ENCODE measurements at places on chromosomes 4 and X.

- no peak for DNase-seq
These were observed 133.0 kb downstream of the RAPGEF2 start for GRCh38 chr4:159235779-159236368.

DNA sequence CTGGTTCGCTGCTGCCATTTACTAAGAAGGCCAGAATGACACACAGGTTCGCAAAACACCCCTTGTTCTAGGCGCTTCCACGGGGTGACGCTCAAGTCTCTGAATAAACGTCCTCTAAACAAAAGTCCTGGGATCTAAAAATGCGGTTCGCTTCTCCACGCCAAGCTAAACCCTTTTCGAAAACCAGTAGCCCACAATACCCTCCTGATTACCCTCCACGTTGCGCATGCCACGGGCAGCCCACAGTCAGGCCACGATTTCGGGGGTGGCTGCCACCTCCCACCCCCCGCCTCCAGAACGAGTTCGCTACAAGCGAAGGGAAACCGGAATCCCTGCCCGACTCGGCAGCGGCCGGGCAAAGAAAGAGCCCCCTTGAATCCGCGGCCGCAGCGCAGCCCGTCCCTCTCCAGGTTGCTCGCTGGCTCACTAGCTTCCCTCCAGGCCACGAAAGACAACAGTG, 423 bp downstream of the RPL39 start:
- peak; percentile 25 for DNase-seq

GRCh38 chr4:37767546-37767945, 58.9 kb upstream of the PGM2 start:
- DNase-seq = peak; percentile 49

- peak; percentile 1 for DNase-seq
These were observed 20.8 kb downstream of the RLIM start for GRCh38 chrX:74593593-74593992.

GRCh38 chr4:1945124-1945895, 63.5 kb downstream of the NELFA start:
- no peak for DNase-seq

GRCh38 chr4:98674404-98675173, 16.2 kb upstream of the TSPAN5 start:
- DNase-seq = no peak

DNA sequence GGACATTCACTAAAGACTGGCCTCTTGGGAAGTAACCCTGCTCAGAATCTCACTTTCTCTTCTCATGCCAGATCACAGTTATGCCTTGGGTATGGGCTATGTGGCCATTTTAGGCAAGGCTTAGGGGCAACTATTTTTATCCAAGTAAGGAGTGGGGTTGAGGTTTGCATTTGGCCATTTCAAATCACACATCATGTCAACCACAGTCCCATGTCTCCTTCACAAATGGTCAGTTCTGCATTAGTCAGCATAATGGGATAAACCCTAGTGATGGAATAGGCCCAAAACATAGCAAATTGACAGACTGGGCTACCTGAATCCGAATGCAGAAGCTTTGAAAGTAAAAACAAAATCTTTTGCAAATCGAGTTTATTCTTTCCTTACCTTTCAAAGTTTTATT, 827 bp upstream of the RTL3 start:
- no peak for DNase-seq

GRCh38 chr4:23930750-23931488, 41.1 kb upstream of the PPARGC1A start:
- no peak for DNase-seq

DNA sequence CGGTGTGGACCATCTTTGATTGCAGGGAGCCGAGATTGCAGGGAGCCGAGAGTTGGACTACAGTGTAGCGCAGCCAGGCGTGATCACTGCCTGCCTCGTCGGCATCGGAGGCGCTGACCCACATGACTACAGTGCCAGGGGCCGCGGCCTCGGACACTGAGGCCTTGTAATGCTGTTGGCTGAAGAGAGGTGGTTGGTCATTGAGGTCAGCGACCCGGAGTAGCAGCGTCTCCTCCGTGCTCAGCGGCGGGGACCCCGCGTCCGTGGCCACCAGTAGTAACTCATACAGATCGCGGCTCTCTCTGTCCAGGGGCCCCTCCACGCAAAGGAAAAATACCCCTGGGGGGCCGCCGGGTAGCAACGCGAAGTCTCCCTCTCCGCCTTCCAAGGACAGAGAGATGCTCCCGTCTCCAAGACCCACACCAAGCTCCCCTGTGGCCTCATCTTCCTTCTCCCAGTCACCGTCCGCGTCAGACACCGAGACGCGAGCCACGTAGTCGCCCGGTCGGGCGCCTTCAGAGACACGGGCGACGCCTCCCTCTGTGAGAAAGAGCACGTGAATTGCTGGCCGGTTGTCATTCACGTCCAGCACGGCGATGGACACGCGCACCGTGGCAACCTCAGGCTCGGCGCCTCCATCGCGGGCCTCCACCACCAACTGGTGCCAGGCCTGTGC, 1.9 kb downstream of the DCHS2 start:
- DNase-seq = no peak

- DNase-seq = peak; percentile 56
These were observed 51.5 kb downstream of the ALPK1 start for GRCh38 chr4:112348488-112349158.

- DNase-seq = no peak
These were observed 2220.3 kb upstream of the AGA start for GRCh38 chr4:179662522-179662921.

DNA sequence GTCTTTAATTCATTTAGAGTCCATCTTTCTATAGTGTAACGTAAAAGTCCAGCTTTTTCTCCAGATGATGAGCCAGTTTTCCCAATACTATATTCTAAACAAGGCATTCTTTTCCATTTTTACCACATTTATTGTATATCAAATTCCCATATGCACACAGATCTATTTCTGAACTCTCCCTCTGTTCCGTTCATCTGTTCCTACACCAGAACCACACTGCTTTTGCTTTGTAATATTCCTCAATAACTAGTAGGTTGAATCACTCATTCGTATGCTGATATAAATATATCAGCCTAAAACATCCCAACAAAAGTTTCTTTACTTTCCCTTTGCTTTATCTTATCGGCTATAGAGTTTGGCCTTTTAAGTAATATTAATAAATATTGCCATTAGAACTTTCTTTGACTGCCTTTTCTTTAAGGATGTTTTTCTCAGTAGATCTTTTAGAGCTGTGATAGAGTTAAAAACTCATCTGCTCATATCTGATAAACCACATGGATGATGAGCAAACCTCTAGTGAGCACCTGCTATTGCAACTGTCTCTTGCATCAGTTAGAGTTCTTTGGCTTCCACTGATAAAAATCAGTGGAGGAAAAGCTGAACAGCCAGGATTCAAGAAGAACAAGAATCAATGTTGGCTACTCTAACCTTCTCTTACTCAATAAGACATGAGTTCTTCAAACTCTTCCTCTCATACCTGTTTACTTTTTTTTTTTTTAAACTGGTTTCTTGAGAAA, 13.1 kb upstream of the RPL34 start:
- DNase-seq = no peak
